ENCODE measurements at places on chromosomes 3 and 15.

DNA sequence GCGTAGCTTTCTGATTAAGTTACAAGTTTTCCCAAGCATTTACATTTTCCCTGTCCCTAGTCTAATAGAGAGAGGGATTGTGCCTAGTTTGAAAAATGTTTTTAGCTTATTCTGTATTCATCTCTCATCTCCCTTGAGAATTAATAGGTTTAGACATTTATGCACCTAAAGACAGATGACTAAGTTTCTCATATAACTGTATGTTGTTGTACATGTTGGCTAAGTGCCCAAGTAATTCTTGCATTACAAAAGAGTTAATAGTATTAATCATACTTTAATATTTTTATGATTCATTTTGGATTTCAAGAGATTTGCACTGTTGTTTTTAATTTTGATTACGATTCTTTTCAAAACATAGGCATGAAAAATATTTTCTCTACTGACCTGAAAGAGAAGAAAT, 109.0 kb upstream of the TBL1XR1 start:
- no peak for DNase-seq

- no peak for DNase-seq
These were observed 34.0 kb downstream of the LYZL4 start for GRCh38 chr3:42376344-42376798.

GRCh38 chr3:42771271-42771670, 1.8 kb downstream of the CCDC13 start:
- DNase-seq = no peak

DNA sequence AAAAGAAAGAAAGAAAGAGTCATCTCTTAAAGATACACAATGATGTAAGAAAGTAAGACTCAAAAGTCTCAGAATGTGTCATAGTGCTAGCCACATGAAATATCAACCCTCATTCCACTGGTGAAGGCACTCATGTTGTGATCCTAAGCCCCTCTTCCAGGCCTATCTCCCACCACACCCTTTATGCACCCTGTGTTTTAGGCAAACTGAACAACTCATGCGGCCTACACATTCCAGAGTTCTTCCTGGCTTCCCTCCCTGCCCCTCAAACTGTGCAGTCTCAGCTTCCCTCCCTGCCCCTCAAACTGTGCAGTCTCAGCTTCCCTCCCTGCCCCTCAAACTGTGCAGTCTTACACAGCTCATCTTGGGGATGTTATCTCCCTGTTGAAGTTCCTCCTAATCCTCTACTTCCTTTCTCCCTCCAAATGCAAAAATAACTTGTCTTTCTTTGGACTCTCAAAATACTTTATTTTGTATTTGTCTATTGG, 69.0 kb upstream of the FNDC3B start:
- no peak for DNase-seq

DNA sequence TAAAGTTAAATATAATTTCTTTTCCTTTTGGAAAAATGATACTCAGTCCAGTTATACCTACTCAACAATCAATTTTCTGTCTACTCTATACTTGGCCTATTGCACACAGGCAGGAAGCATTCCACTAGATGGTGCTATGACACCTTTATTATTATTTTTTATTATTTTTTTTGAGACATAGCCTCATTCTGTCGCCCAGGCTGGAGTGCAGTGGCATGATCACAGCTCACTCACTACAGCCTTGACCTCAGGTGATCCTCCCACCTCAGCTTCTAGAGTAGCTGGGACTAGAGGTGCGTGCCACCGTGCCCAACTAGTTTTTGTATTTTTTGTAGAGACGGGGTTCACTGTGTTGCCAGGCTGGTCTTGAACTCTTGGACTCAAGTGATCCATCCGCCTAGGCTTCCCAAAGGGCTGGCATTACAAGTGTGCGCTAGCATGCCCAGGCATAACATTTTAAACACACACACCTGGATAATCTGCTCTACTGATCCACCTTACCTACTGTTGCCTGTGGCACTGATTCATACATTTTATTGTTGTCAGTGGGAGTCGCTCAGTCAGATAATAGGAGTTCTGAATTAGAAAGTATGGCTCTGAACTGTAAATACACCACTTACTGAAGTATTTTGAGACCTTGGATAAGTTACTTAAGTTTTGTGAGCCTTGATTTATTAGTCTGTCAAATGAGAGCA, 56.2 kb downstream of the EIF3J start:
- DNase-seq = no peak

GRCh38 chr3:194584866-194585265, 48.4 kb downstream of the TMEM44 start:
- no peak for DNase-seq

GRCh38 chr3:187252311-187252710, 39.2 kb downstream of the MASP1 start:
- no peak for DNase-seq

Measured in chondrocyte (in vitro differentiated cells).